ENCODE measurements at places on chromosomes 12 and 14.

DNA sequence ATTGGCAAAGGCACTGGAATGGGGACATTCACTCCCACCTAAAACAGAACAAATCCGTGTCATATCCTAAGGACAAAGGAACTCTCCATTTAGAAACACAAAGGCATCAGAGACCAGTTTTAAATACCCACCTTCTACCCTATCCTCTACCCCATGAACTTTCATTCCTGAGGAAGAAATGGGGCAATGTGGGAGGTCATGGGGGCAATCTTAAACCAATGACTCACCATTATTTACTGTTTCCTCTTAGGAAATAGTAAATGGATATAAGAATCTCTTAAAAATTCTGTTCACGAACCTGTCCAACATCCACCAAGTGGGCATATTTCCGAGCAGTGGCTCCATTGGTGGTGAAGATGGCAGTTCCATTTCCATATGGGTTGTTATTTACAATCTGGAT, 19.4 kb downstream of the ALDH6A1 start:
- DNase-seq = no peak

DNA sequence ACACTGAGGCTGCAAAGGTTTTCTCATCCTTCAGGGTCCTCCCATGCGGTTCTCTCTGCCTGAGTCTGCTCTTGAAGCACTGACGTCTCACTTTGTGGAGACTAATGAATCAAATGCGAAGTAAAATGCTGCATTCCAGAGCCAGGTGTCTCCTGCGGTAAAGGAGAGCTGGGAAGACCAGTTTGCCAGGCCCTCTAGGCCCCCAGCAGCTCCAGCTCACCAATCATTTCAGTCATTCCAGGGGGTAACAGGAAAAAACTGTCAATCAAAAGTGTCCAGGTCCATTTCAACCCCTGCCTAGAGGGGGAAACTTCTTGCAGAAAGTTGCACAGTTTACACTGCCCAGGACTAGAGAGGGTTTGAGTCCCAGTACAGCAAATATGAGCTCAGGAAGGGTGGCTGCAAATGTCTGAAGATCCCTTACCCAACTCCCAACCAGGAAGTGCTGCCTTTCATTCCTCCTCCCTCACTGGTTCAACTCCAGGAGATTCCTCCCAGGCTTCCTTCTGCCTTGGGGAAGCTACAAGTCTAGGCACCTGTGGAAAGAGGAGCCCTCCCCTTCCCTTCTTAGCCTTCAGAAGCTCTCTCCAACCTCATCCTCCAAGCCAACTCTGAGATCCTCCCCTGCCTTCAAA, 2.7 kb upstream of the NXPH4 start:
- DNase-seq = no peak

GRCh38 chr12:104680491-104680890, 223.7 kb downstream of the CHST11 start:
- DNase-seq = no peak

GRCh38 chr14:22474730-22475351, 114.2 kb downstream of the DAD1 start:
- DNase-seq = no peak

DNA sequence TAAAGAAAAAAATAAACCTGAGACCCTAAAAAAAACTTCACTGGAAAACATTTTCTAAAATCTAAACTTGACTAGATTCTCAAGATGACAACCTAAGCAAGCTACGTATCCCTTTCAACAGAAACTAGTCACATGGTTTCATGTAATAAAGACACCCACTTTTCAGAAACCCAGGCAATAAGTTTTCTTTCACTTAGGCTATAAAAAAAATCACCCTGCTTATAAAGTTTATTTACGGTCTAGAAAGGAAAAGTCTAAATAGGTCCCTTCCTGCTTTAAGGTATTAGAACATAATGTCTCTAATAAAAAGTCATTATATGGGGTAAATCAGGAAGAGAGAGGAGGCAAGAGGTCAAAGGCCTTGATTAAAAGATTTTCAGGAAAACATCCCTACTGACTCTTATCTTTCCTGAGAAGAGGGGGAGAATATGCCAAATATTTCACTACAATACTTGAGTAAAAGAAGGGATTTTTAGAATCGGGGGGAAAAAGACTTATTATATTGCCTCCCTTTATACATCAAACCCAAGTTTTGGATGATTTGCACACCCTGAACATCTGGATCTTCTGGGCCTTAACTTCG, 9.5 kb downstream of the CLIP1 start:
- DNase-seq = no peak

DNA sequence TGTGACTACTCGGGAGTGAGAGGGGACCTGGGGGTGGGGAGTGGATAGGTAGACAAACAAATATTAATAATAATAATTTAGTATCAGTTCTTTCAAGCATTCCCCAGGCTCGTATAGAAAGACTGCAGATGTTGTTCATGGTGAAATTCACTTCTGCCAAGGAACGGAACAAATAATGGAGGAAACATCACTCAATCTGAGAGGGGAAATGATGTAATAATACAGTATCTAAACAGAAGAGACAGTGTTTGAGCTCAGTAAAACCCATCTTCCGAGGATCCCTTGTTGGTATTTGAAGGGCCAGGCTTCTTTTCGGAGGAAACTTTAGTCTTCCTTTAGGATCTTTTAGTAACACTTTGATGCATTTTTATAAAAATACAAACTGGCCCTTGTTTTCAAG, 114.2 kb downstream of the KCNK10 start:
- DNase-seq = no peak

DNA sequence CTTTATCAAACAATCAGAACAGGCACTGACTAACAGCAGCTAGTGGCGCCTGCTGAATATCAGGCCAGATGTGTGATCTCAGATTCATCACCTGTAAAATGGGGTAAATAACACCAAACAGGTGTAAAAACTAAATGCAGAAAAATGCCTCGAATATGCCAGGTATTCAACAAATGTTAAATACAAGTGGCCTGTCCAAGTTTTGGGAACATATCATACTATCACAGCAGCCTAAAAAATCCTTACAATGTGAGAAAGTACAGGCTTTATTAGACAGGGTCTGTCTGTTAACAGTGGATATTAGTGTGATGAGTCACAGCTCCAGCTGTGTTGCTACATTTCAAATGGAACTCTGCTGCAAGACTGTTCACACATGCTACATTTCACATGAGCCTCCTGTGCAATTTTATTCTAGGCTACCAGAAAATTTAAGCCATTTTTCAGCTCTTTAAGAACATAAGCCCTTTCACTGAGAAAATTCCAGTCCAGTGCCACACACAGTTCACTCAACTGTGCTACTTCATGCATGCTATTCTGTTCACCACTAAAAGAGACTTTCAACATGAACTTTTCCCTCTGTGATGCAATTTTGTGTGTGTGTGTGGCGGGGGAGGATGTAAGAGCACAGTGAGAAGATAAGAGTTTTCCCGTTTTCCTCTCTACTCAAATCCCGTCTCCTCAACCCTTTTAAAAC, 56.7 kb downstream of the MSRB3 start:
- no peak for DNase-seq

Data from HL-60 (cell line).